ENCODE measurements at places on chromosomes 5 and 9.

DNA sequence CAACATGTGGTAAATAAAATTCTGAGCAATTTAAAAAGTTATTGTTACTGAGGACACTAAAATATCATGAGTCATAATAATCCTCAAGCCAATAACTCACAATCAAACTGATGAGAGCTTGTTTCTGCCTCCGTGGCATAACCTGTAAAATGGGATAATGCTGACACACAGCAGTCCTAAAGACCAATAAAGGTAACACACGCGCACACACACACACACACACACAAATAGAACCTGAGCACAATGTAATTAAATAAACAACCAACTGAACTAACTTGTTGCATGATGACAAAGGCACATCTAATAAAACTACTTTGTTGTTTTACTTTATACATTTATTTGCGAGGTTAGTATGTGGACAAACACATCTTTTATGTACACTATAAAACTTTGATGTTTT, 358.2 kb downstream of the BNC2 start:
- no peak for DNase-seq

- no peak for DNase-seq
These were observed 31.7 kb downstream of the AP3S1 start for GRCh38 chr5:115873392-115873791.

GRCh38 chr5:111922344-111922743, 165.3 kb upstream of the NREP start:
- DNase-seq = no peak

DNA sequence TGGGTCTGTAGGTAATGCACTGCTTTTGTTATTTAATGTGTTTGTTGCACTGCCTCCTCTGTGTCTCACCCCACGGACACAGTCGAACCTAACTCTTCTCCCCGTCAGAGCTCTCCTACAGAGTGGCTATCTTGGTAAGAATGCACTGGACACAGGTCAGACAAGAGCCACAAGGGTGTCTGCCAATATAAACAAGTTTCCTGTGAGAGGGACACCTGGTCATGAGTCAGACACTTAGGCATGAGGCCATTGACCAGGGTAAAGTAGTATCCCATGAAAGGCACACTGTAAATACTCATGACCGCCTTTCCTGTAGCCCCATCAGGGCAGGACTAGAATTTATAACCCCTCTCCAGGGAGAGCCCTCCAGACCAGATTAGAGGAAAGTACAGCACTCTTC, 115.5 kb downstream of the SLC12A2 start:
- DNase-seq = no peak

DNA sequence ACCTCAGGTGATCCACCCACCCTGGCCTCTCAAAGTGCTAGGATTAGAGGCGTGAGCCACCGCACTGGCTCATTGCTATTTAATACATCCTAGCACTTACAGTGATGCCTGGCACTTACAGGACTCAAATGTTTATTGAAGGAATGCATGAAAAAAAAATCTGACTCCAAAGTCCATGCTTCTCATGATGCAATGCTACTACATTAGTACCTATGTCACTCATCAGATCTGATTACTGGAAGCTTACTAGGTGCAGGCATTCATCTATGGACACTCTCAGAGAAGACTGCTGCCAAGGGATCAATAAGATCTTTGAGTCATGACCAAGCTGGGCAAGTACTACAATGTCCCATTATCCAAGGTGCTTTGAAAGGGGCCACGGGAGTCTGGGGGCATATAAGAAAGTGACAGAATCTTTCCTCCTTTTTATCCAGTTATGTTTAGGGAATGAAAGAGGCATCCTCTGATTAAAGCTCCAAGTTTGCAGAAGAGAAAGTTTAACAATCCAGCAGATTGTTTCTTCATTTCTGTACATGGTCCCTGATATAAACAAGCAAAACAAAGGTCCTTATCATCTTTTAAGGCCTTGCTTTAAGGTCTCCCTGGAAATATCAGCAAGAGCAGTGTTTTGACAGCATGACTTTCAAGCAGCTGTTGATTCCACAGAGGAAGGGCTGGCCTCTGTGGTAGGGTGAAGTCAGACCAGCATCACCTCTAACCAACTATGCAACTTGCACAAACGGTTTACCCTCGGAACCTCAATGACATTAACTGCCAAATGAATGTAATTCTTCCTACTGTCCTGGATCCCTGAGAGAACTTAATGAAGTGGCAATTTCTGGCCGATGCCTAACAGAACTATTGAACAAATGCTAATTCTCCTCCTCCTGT, 35.9 kb downstream of the ARPC5L start:
- DNase-seq = no peak

Data from stimulated activated CD4-positive, alpha-beta T cell treated with anti-CD3 and anti-CD28 coated beads, Interleukin-15, amount 100 ng/mL, for 1 hour (primary cell).